ENCODE measurements at places on chromosomes 2 and 18.

DNA sequence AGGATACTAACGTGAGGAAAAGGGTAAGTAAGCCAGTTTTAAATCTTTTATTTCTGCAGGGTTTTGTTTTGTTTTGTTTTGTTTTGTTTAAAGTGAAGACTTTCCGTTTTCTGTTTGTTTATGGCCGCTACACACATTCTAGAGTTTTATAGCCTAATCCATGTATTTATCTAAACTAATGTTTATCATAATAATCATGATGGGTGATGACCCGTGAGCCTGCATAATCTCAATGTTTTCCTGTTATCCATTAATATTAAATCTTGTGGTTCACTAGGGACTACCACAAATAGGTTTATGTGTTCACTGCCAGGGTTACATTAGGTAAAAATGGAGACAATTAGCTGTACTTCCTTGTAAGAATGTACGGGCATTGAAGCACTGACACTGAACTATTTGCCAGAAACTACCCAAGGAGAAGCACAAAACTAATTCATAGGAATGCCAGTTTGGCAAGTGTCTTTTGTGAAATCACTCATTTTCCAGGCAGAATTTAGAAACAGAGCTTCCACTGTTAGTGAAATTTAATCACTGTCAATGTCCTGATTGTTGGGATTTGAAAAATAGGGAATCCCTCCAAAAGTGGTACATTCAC is 574.8 kb downstream of the LRP1B start:
- no peak for DNase-seq

- DNase-seq: no peak
These were observed 37.0 kb downstream of the CTIF start for GRCh38 chr18:48575658-48576456.

GRCh38 chr2:213119061-213119809 is 32.2 kb downstream of the IKZF2 start:
- no peak for DNase-seq

- DNase-seq: no peak
These were observed 8.1 kb upstream of the ATG16L1 start for GRCh38 chr2:233243348-233243747.

GRCh38 chr2:30666266-30666874 is 140.9 kb downstream of the CAPN13 start:
- DNase-seq: peak; percentile 78

Measured in T1000 (cell line).